ENCODE measurements at places on chromosomes 3 and 15.

GRCh38 chr15:101044625-101045235 is 125.6 kb downstream of the LRRK1 start:
- DNase-seq = no peak

- DNase-seq = no peak
Measured at GRCh38 chr3:26590919-26591484, 31.6 kb upstream of the LRRC3B start.

DNA sequence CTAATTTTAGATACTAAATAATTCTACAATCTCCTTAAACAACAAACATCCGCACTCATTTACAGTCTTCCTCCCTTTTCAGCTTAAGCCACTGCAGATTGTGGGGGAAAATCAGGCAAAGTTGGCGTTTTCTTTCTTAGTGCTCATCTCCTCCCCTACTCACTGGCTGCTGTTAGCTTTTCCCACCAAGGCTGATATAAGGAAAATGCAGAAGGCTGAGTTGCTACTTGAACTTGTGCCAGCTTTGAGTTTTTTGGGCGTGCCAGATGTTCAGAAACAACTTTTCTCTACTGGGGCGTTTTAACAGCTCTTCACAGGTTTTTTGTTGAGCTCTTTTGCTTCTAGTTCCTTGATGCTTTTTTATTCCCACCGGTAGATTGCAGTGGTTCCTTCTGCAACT is 222.0 kb downstream of the PYDC2 start:
- DNase-seq = no peak

DNA sequence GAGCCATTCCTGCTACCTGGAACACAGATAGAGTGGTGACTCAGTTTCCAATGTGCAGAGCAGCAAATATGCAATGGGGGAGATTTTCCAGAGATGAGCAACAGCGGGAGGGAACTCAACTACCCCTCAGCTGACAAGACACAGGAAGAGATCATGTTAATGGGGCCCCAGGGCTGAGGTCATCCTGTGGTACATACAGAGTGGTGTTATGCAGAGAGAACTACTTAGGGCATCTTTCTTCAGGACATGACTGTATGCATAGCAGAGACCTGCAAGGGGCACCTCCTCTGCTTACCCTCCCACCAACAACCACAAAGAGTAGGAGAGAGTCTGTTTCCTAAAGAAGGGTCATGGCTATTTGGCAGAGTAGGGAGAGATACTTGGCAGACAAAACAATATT is 6.8 kb upstream of the TBC1D5 start:
- no peak for DNase-seq

DNA sequence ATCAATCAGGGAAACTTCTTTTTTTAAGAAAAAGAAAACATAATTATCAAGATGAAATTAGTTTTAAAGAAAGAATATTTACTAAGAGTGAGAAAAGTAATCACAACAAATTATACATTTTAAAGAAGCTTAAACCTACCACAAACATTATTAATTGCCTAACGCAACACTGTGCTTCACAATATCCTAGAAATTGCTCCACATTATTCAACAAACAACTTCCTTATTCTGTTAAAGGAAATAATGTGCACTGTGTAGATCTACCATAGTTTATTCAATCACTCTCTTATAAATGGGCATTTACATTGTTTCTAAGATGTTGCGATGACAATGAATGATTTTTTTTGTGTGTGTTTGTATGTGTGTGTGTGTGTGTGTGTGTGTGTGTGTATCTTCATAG is 525.9 kb upstream of the KCNMB2 start:
- DNase-seq = no peak

DNA sequence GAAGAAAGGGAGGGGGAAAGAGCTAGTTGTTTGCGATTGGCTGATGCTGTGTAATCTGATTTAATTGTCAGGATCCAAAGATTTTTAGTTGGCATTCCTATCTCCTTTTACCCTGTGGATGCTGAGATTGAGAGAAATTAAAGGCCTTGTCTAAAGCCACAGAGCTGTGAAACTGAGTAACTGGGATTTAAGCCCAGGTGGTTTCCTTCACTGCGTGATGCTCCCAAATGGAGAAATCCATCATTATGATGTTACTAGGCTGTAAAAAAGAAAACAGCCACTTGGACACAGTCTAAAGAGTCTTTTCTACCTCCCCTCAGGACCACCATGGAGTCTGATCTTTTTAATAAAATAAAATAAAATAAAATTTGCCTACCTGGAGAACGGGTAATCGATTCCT is 883.0 kb upstream of the NR2F2 start:
- no peak for DNase-seq

- DNase-seq = no peak
Measured at GRCh38 chr15:87816811-87817210, 439.7 kb downstream of the NTRK3 start.

- DNase-seq = no peak
Measured at GRCh38 chr3:133944181-133944580, 48.5 kb upstream of the RAB6B start.

GRCh38 chr3:157152930-157153329 is 7.0 kb downstream of the CCNL1 start:
- DNase-seq = no peak

- DNase-seq = no peak
Measured at GRCh38 chr3:120745466-120745865, 2.9 kb downstream of the GTF2E1 start.

- DNase-seq = no peak
Measured at GRCh38 chr15:44450172-44450571, 22.7 kb downstream of the CTDSPL2 start.

DNA sequence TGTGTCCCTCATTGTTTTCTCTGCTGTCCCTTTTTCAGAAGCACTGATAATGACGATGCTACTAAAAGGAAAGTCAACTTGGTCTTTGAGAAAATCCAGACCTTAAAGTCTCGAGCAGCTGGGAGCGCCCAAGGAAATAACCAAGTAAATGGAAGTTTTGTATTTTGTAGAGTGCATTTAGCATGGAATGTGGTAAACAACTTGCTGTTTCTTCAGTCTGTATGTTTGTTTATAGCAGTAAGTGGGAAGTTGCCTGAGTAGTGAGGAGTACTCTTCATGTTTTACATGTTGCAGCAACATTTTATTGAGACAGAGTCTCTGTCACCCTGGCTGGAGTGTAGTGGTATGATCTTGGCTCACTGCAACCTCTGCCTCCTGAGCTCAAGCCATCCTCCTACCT is 66.0 kb downstream of the CGNL1 start:
- DNase-seq = no peak

- DNase-seq = no peak
Measured at GRCh38 chr3:67198374-67198773, 200.3 kb downstream of the KBTBD8 start.

DNA sequence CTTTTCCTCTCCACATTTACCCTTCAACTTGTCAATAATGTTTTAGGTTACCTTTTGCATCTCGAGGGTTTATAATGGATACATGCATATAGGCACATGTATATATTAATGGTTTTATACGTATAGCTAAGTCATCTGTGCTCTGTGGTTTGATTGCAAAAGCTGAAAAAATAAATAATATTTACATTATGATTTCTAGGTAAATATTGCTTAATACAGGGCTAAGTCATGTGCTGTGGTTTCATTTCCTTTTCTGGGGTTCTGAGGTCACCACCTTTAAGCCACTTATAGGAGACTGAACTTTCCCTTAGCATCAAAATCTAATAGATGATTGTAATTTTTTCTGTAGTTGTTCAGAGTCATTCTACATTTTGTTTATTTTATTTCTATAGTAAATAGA is 33.1 kb downstream of the LPP start:
- no peak for DNase-seq

GRCh38 chr3:109874896-109875708 is 537.8 kb upstream of the DPPA4 start:
- DNase-seq = no peak

- DNase-seq = no peak
Measured at GRCh38 chr3:67901681-67902080, 247.3 kb upstream of the SUCLG2 start.

GRCh38 chr3:154786724-154787123 is 293.4 kb upstream of the MME start:
- DNase-seq = no peak

DNA sequence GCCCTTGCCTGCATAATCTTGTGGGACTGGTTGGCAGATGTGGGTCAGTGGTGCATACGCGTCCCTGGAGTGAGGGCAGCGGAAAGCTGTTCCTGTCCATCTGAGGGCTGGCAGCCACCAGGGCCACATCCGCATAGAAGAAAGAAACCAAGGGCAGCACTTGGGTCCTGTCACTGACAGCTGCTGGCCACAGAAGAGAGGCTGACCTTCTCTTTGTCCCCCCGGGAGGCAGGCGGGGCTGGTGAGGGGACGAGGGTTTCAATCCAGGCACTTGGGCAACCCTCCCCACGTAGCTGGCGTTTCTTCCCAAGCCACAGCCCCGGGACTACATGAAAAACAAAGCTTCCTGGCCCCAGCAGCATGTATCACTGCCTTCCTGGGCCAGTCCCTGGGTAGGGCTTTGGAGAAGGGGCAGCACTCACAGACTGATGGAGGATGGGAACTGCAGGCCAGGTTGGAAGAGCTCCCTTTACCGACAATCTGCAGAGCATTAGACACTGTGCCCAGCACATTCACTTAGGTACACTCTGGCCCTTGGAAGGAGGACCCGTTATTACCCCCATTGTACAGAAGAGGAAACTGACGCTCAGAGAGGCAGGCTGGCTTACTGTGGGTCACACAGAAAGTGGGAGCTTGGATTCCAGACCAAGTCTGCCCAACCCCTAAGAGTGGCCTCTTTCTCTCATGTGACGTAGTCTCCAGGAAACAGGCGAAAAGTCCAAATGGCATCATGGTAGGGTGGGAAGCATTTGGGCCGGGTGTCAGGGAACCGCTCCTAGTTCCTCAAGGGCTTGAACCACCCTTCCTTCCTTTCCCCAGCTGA is 78.8 kb upstream of the SLC6A6 start:
- no peak for DNase-seq

DNA sequence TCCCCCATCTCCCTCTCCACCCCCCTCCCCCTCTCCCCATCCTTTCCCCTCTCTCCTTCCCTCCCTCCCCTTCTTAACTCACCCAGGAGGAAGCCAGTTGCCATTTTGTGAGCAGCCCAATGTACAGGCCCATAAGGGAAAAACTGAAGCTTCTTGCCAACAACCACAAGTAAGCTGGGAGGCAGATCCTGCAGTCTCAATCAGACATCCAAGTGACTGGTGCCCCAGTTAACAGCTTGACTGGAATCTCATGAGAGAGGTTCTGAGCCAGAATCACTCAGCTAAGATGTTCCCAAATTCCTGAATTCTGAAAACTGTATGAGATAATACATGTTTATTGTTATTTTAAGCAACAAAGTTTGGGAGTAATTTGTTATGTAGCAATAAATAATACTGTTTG is 90.7 kb downstream of the C3orf70 start:
- no peak for DNase-seq

- no peak for DNase-seq
Measured at GRCh38 chr3:195224980-195225580, 45.9 kb downstream of the XXYLT1 start.

- DNase-seq = no peak
Measured at GRCh38 chr3:169165196-169166158, 498.0 kb downstream of the MECOM start.

- no peak for DNase-seq
Measured at GRCh38 chr3:25191673-25192072, 236.4 kb upstream of the RARB start.

- DNase-seq = no peak
Measured at GRCh38 chr3:116198087-116198486, 247.2 kb downstream of the LSAMP start.

GRCh38 chr15:95580121-95580520 is 750.4 kb upstream of the NR2F2 start:
- no peak for DNase-seq

GRCh38 chr3:184361932-184362667 is 590 bp downstream of the POLR2H start:
- peak; percentile 60 for DNase-seq

- DNase-seq = no peak
Measured at GRCh38 chr3:133573629-133574194, at the start of gene CDV3. CDV3 (plus strand) TSS chr3:133573686; CDS start chr3:133574045, 359 bp downstream.

DNA sequence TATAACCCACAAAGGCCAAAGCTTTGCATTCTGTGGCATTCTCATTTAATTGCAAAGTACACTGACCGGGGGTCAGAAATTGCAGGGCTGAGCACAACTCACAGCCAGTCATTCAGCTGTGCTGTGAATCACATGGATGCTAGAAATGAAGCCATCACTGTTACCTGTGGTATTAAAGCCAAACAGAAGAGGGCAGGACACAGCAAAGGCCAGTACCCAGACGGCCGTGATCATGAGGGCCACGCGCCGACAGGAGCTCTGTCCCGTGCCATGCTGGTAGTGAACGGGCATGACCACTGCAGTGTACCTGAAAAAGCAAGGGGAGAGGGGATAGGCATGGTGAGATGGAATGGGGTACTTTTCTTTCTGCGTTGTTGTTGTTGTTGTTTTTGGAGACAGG is 31.6 kb downstream of the DRD3 start:
- no peak for DNase-seq

DNA sequence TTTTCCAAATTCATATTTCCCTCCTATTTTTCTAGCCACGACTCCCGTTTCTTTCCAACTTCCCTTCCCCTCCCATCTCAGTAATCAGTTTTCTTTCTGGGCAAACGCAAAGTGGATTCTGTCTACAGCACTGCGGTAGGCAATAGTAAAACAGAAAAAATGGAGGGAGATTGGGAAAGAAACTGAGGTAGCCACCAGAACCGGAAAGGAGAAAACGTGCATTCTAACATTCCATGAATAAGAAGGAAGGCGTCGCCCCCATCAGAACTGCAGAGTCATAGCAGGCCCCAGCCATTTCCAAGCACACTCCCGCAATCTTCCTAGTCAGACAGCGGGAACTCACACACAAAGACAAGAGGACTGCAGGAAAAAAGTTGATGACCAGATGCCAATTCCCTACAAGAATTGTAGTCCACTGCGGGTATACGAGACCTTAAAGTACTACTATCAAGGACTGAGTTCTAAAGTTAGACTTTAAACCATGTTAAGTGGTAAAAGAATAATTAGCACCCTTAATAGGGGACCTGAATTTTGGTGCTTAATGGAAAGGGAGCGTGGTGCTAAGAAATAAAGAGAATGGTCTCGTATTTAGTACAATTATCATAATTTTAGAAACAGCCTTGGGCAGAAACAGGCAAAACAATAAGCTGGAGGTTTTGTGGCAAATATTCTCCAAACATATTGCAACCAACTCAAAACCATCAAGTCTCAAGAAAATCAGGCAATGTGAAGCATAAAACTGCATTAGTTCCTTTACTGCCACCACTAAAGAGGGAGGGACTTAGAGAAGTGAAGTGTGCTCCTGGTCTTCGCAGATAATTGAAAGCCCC is 1.4 kb downstream of the PFN2 start:
- peak; percentile 73 for DNase-seq

DNA sequence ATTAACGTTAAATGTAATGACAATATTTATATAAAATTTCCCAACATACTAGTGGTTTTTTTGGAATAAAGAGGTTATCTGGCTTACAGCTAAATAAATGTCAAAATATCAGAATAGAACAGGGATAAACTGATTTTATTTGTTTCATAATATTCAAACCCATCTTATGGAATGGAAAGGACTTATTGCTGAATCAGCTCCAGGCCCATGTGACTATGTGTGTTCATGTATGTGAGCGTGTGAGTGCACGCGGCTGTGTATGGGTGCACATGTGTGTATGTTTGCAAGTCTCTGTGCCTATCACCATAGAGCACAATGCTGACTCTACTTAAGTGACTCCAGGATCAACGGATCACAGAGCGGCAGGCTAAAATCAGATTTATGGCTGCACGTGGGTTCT is 392.3 kb upstream of the GRM7 start:
- no peak for DNase-seq
